ENCODE measurements at places on chromosomes 13 and 19.

GRCh38 chr13:81757348-81757970 lies 1416.5 kb upstream of the SPRY2 start:
- DNase-seq, result no peak

DNA sequence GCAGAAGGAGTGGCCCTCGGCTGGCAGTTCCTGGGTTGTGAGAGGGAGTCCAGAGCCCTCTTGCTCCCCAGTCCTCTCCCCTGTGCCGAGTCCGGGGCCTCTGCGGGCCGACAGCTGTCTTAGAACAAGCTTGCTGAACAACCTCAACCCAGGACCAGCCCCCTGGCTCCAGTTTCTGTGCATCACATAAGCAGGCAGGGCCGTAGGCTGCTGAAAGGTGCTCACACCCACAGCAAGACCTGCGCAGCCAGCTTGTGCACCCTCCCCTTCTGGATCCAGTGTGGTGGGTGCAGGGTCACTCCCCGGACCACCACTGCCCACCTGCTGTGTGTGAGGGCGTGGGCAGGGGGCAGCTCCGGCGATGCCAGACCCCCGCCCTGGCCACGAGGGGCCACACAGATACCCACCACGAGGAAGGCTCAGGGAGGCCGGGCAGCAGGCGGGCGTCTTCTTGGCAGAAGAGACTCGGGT lies 25.2 kb upstream of the F7 start:
- DNase-seq, result no peak

- DNase-seq, result no peak
Observed at GRCh38 chr13:97498419-97498818, 64.5 kb downstream of the RAP2A start.

DNA sequence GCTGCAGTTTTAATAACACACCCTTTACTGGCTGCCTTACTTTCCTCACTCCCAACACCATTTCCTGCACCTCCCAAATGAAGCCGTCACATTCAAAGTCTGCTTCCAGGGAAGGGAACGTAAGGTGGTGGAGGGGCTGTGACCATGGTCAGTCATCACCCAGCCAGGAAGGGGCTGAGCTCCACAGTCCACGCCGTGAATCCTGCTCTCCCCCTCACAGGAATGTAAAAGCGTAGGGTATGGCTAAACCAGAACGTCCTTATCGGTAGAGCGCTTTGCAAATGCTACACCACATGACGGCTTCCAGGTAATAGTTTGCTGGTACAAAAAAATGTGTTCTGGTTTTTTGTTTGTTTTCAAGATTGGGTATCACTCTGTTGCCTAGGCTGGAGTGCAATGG lies 7.0 kb downstream of the NUMBL start:
- no peak for DNase-seq

DNA sequence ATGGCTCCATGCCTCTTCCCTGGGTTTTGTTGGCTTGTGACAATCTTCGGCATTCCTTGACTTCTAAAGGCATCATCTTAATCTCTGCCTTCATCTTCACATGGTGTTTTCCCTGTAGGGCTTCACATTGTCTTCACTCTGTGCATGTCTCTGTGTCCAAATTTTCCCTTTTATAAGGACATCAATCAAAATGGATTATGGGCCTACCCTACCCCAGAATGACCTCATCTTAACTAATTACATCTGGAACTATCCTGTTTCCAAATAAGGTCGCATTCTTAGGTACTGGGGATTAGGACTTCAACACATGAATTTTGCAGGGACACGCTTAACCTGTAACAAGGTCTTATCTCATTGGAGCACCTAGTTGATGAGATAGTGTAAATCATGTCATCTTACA lies 290.3 kb upstream of the KLF12 start:
- no peak for DNase-seq

GRCh38 chr13:109476001-109476400 lies 310.4 kb downstream of the IRS2 start:
- DNase-seq, result no peak

DNA sequence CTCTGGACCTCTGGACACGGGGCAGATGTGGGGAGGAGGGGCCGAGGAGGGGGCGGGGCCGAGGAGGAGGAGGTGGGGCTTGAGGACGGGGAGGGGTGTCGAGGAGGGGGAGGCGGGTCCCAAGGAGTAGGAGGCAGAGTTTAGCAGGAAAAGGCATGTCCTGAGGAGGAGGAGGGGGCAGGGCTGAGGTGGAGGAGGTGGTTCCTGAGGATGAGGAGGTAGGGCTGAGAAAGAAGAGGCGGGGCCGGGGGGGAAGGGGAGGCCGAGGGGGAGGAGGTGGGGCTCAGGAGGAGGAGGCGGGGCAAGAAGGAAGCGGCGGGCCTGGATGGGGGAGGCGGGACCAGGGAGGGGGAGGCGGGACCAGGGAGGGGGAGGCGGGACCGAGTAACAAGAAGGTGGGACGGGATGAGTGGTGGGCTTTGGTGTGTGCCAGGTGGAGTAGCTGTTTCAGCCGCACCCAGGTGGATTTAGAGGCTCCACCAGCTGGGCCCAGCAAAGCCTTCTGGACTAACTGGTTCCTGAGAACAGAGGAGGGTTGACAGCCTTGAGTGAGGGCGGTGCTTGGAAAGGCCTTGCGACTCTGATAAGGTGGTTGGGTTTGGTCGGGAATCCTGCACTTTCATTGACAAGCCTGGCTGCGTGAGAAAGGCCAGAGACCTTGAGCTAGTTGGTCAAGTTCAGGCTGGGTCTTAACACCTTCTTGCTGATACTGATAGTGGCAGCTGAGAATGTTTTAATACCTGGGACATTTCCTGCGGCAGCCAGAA lies 7.7 kb downstream of the TECR start:
- DNase-seq, result no peak

DNA sequence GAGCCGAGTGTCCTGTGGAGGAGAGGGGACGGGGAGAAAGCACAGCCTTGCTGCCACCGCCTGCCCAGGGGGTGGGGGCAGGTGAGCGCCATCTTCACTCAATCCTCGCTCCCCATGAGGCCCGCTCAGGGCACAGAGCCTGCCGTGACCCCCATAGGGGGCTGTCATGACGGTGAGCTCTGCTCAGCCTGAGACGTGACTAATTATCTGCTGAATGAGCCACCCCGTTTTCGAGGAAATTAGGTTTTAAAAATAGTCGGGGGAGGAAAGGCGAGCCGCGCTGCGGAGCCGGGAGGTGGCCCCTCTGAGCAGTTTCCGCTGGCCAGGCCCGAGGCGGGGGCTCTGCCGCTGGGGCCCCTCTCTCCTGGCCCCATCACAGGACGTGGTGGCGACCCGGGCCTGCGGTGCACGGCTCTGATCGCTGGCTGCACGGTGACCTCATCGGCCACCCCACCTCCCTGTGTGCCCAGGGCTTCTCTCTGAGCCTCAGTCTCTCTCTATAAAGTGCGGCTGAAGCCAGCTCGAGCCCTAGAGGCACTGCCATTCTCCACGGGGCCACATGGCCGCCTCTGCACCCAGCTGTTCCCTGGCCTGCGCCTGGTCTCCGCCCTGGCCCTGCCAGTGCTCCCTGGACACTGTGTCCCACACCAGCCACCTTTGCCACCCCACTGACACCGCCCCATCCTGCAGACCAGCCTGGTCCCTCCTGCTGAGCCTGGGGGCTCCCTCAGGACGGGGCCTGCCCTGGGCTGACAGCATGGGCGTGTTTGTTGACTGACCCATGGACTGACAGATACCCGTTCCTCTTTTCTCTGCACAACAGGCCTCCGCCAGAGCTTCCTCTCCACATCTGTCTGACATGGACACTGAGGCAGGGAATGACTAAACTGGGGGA lies 28.3 kb downstream of the PIP5K1C start:
- peak; percentile 49 for DNase-seq

DNA sequence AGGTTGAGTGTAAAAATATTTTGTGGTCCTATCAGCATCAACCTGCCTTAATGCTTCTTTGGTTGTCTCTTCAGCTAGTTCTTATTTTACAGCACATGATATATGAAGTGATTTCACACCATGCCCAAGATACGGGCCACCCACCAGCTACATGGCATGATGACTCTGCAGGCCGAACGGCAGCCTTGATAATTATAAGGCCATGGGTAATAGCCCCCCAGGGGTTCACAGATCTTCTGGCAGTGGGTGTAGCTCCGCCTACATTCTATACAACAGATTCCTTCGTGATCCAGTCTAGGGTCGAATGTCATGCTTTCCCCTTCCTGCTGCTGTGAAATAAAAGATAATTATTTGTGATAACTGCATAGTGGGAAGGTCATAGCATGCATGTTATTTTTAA lies 36.1 kb downstream of the CNMD start:
- no peak for DNase-seq

DNA sequence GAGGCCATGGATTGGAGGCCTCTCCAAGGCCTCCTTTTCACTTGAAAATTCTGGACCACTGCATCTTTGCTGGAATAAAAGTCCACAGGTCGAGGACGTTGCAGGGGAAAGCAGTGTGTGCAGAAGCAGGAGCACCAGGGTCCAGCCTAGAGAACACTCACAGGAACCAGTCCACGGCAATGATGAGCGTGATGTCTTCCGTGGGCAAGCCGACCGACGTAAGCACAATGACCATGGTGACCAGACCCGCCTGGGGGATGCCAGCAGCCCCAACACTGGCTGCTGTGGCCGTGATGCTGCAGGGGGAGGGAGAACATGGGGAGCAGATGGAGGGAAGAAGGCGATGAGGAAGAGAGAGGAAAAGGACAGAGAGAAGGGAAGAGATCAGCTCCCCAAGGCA lies 11.5 kb downstream of the OR7C2 start:
- no peak for DNase-seq

- DNase-seq, result no peak
Observed at GRCh38 chr13:95222733-95223018, 78.6 kb downstream of the ABCC4 start.

DNA sequence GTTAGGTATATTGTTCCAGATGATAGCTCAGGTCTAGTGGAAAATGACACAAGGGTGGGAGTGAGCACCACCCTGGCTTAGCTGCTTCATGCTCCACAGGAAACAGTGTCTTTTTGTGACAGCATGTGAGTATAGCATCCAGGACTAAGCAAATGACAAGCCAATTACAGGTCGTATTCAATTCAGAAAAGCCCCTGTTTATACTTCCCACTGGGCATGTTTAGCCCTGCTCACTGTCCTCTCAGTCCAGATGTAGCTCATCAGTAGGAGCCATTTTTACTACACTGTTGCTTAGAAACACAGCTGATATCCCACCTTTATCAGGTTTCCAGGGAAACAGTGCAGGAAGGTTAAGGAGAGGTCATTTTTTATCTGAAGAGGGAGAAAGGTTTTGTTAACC lies 8.0 kb downstream of the ABHD13 start:
- no peak for DNase-seq

- DNase-seq, result no peak
Observed at GRCh38 chr19:5102520-5102919, 133.6 kb downstream of the KDM4B start.

- no peak for DNase-seq
Observed at GRCh38 chr19:34556488-34556887, 74.9 kb downstream of the WTIP start.

DNA sequence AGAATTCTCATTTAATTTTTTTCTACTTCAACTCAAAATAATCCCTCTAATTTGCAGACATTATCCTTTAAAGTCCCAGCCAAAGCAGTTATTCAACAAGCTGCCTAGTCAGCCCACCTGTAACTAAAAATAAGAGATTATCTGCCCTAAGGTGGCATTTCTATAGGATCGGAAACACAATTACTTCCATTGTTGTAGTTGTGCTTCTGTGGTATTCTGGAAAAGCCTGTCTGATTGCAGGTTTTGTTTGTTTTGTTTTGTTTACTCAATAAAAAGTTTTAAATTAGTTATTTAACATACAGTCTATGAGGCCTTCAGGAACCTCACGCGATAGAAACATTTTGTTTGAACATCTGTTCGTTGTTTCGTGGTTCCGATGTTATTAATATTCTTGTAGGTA lies 101.0 kb downstream of the ZIC5 start:
- no peak for DNase-seq

DNA sequence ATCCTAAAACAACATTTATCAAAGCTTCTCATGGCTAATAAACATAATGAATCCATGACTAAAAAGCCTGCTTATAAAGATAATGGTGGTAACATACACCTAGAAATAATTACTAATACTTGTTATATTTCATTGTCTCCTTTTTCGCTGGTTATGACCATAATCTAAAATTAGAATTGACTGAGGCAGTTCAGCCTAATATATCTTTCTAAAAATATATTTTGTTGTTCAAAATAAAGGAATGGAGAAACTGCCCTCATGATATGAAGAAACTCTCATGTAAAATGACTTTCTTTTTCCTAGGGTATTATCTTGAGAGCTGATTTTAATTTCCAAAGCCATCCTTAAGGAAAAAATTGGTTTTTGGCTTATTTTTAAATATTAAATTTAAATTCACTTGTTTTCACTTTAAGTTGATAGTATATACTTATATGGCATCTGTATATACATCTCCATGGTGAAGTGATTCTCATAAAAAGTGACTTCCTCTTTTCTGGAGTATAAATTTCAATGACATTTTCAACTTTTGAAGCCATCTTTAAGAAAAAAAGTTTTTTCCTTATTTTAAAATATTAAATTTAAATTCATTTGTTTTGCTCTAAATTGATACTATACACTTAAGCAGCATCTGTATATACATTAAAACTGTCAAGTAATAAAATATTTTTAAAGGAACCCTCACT lies 204.6 kb downstream of the VWA8 start:
- DNase-seq, result no peak

DNA sequence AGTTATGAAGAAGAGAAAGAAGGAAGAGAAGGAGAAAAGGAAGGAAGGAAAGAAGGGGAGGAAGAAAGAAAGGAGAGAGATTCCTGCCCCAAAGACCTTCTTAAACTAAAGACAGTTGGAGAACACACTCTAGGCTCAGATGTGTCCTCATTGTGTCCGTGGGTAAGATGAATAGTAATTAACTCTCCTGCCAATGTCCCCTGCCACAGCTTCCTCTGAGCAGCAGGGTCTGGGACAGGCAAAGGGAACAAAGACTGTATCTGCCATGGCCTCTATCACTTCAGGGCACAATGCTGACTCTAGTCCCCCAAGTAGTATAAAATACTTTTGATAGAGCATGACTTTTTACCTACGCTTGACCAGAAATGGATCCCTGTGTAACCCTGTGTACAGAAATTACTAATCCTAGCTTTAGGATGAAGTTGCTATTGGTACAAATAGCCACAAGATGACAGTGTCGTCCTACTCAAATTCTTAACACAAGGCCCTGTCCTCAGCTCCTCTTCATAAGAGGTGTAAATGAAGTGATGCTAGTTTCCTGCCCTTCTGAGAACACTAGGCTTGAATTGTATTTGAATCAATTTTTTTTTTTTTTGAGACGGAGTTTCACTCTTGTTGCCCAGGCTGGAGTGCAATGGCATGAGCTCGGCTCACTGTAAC lies 186.2 kb upstream of the GPR12 start:
- DNase-seq, result no peak

DNA sequence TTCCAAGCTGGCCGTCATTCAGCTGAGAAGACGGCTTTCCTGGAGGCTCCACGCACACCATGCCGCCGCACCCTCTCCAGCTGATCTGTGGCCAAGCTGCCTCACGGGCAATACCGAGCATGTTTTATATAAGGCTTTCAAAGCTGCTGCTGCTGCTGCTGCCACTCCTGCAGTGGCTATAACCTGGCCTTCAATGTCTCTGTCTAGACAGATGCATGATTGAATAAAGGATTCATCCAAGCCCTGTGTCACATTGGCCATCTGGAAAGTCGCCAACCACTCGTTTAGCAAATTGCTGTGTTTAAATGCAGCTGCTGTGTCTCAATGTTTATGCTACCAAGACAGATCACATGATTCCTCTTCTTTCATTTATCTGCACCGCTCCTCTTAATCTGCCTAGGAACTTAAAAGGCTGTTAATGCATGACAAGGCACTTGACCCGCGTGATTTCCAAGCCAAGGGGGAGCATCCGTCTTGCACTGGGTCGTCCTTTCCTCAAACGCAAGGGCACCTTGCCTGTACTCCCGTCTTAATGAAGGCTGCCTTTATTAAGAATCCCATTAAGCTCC lies 114.3 kb downstream of the TEX26 start:
- no peak for DNase-seq

Measured in activated naive CD8-positive, alpha-beta T cell treated with anti-CD3 and anti-CD28 coated beads, Interleukin-2, amount 10 ng/mL, durations not matched to agents 7 days and 5 days (primary cell).